ENCODE measurements at places on chromosomes 5 and 9.

GRCh38 chr5:145887976-145888574, 15.3 kb upstream of the GRXCR2 start:
- DNase-seq: no peak

DNA sequence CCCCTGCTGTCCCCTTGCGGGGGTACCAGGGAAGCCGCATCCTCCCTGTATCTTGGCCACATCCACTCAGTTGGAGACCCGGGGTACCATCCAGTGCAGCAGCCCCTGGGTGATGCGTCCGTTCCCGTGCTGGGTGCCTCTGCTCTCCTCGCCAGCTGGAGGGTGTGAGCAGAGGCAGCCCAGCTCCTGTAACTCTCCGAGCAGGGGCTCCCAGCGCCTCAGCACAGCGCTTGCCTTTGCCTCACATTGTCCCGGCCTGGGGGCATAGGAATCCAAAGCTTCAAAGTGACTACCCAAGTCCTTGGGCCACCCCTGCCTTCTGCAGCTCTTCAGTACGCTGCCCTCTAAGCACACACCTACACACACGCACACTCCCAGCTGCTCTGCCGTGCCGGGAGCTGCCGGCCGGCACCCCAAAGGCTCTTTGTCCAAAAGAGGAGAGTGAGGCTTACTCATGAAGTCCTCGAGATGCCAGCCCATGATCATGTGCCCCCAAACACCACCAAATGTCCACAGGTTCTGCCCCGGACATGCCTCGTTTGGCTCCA, 733 bp downstream of the ANGPTL2 start:
- DNase-seq: no peak

DNA sequence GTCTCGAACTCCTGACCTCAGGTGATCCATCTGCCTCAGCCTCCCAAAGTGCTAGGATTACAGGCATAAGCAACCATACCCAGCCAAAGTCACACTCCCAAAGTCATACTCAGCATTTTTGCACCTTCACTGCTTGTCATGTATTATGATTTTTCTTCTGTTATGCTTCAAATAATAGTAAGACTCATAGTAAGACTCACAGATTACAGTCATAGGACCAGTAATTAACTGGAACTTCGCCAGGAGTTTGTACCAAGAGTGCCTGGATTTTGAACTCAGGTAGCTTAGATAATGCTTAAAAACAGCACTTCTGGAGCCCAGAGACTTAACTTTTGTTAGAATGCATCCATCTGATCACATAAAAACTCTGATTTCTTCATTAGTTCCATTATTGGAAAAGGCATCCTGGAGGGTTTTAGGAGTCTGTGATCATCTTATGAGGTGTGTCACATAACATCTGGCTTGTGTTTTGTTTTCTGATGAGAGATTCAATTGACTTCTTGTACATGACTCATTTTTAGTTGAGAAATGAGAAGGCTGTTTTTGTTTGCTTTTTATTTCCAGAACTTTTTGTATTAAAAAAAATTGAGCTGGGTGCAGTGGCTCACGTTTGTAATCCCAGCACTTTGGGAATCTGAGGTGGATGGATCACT, 131.5 kb downstream of the ADAMTS19 start:
- no peak for DNase-seq

DNA sequence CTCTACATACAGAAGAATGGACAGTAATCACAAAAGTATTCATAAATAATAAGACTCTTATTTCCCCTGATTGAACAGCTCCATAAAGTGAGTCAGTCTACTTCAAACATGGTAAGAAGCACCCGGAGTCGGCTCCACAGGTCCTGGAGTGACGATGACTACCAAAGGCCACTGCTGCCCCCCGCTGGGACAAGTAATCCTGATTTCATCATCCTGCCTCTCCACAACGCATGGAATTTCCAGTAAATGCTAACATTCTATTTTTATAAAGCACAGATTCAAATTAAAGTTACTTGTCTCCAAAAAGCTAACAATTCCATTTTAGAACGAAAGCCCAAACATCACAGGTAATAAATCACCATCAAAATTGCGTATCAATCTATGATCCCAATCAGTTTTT, 16.2 kb downstream of the ATPSCKMT start:
- no peak for DNase-seq

- DNase-seq: peak; percentile 85
These were observed 3.9 kb downstream of the CCDC183 start for GRCh38 chr9:136799854-136800657.

DNA sequence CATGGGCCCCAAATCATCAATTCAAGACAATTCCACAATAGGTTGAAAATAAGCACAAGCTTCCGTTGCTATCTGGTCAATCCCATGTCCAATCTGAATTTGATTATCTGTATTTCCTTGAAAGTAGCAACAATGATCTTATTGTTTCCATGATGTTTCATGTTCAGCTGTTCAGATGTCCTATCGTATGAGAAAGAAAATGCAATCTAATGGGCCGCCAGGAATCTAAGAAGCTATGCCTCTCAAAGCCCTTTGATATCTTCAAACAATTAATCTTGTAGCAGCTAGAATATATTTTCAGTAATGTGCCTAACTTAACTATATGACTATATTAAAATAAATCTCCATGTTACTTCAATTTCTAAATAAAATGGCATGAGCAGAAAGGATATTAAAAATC, 32.1 kb upstream of the ALDOB start:
- no peak for DNase-seq

DNA sequence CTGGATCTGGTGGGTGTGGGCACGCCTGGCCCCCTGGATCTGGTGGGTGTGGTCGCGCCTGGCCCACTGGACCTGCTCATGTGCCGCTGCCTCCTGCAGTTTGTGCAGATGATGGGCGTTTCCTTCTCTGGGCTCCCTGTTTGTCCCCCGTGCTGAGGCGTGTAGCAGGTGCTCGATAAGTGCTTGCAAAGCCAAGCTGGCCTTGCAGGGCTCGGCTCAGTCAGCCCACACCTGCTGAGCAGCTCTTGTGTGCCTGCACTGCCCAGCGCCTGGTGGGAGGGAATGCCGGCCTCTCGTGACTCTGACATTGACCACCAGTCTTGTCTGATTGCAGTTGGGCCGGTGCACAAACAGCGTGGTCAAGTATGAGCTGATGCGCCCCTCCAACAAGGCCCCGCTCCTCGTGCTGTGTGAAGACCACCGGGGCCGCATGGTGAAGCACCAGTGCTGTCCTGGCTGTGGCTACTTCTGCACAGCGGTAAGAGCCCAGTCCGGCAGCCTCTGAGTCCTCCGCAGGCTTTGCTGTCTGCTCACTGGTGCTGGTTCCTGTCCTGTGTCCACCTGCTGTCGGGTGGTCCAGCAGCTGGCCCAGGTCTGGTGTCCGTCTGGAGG, 102.7 kb upstream of the CACNA1B start:
- no peak for DNase-seq

Measured in activated T-helper 1 cell treated with anti-CD3 and anti-CD28 coated beads, Interleukin-2, amount 50 U/mL, for 16 hours (primary cell).